GM19239 (cell line): ENCODE measurements at places on chromosomes 5 and 9.

DNA sequence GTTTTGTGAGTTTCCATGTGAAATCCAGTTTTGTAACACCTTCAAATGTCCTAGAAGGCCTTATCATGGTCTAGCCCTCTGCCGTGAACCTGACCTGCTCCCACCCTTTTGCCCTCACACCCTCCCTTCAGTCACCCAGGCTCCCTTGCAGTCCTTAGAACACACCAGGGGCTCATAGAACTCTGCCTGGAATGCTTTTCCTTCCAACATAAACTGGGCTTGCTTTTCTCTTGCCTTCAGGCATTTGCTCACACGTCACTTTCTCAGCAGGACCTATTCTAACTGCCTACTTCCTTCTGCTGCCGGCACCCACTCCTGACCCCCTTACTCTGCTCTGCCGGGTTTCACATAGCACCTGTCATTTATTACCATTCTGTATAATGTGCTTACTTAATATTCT is 111.9 kb downstream of the PDE8B start:
- DNase-seq: no peak

DNA sequence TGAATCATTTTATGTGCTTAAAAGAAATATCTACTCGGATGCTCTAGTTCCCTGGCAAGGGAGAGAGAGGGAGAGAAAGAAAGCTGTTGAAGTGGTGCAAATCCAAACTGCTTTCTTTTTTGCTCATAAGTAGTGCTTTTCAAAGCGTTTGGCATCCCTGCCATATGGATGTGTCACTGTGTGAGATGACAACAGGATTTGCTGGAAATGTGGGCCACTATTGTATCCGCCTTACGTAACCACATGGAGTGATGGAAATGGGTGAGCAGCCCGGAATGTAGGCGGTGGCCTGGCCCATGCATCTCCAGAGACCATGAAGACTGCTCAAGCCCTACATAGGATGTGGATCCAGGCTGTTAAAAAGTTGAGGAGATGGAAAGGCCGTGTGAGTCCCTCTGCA is 30.8 kb downstream of the TJP2 start:
- DNase-seq: no peak

DNA sequence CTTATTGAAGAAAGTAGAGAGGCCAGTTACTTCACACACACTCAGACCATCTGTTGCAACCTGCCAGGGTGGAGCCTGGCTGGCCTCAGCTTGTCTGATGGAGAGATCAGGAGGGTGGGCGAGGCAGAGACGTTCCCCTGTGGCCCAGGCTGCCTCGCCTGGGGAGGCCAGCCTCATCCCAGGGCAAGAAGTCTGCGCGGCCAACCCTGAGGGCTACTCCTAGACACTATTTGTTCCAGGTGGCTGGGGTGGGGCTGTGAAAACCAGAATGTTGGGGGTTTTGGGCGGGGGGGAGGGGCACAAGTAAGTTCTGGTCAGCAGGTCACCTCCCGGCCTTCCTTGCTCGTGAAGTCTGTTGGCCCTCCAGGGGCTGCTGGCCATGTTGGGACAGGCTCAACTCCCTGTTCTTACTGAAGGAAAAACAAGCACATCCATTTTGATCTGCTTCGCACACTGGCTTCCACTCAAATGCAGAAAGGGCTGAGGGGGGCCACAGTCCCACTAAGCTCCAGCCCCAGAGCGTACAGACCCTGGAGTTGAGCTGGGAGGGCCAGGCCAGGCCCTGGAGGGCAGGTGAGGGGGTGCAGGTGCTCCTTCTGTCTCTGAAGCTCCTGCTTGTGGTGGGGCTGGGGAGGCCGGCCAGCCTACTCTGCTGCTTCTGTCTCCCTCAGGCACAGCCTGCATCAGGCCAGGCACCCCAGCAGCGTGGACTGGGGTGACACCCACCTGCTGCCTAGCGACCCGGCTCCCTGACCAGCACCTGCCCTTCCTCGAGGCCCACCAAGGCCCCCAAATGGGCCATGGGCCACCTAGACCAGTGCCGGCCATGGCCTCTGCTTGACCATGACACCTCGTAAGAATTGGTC is 46.6 kb downstream of the SECISBP2 start:
- no peak for DNase-seq

GRCh38 chr5:77628840-77629508 is 9.5 kb downstream of the OTP start:
- no peak for DNase-seq

GRCh38 chr5:74020503-74020902 is 394.5 kb downstream of the ARHGEF28 start:
- DNase-seq: no peak

DNA sequence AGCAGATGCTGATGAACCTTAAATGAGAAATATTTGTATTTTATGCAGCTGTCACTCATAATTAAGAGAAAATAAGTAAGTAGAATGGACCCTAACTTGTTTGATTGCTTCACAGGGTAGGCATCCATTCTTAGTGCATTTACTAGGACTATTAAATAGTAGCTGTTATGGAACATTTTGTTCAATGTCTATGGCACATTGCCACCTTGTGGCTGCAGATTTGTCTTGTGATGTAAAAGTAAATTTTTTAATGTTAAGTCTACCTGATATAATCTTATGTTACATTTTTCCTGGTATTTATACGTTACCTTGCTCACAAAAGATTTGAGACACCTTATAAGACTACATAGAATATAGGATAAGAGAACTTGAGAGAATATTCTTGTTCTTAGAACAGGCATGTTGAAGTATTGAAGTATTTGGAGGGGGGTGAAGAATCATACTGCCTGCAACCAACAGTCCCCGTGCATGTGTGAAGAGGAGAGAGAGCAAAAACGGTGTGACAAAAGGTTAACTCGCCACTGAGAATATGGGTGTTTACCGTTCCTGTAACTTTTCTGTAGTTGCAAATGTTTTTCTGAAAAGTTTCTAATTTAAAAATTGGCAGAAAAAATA is 161.1 kb downstream of the MAST4 start:
- no peak for DNase-seq

DNA sequence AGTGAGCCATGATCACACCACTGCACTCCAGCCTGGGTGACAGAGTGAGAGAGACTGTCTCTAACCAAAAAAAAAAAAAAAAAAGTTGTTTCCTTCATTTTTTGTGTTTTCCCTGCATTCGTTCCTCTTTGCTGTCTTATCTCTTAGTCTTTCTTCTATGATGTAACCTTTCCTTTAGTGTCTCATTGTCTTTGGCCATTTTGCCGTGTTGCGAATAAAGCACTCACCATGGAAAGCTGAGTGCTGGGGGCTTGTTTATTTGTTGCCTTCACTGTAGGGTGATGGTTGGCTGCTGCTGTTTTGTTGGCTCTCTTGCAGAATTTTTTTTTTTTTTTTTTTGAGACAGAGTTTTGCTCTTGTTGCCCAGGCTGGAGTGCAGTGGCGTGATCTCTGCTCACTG is 7.7 kb downstream of the EHMT1 start:
- no peak for DNase-seq

DNA sequence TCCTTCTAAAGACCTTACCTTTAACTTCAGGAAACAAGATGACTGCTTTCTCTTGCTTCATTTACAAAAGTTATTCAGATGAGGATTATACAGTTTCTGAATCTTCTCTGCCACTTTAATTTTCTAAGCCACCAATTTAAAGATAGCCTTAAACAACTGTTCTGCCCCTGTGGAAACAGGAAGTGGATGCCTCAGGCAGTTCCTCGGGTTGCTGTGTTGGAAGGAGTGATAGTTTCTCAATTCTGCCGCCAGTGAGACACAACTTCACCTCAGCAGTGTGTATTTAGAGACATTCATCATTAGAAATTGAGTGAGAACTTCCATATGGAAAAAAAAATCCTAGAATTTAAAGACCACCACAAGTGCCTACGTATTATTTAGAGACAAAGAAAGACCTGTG is 475.1 kb upstream of the WWC1 start:
- DNase-seq: no peak

DNA sequence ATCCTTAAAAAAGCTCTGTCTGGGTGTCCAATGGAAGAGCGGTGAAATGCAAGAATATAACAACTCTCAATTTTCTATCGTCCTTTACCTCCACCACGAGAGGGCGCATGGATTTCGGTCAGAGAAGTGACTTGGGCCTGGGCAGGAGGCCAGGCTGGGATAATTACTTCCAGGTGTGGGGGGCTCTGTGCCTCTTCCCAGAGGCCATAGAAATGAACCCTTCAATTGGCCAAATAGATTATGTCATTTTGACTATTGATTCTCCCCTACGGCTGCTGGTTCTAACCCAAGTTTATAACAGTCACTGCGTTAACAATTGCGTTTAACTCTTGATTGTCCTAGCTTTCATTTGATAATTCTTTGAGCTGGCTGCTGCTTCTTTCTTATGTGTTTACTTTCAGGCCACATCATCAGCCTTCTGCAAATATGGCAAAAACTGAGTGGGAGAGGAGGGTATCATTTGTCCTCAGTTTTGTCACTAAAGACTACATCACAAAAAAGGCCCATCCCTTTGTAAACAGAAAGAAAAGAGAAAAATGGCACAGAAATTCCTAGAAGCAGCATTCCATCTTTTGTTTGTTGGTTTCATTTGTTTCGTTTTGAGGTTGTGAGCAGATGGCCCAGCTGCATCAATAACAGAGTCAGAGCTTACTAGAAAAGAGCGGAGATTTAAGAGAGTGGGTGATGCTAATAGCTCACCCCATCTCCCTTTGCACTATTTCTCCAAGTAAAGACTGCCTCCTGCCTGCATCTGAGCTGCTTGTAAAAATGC is 45.4 kb upstream of the ZFR start:
- peak; percentile 48 for DNase-seq

DNA sequence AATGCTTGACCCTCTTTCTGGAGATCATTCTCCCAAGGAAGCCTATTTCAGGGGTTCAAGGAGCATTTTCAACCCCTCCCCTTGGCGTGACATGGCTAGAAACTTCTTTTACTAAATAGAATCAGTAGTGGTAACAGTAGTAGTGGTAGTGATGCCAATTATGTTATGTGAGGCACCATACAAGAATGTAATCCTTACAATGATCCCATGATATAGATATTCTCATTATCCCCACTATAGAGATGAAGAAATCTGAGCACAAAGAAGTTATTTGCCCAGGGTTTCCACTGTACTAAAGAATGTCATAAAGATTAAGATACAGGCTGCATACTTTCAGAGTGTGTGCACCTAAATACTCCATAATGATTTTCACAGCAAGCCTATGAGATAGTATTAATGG is 155.4 kb upstream of the CLINT1 start:
- no peak for DNase-seq

DNA sequence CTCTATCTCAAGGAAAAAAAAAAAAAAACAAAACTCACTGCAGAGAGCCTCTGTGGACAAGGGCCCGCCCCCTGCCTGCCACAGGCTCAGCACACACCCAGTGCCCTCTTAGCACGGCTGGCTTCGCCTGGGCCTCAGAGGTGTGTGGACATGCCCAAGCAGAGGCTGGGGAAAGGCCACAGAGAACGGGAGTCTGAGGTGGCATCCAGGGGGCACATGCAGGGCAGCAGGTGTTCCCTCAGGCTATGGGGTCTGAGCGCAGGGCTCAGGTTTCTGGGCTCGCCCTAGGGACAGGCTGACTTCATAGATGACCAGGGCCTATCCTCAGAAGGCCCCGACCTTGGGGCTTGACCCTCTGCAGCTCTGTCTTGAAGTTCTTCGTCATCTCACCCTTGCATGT is 138.7 kb downstream of the ZNF354C start:
- no peak for DNase-seq

GRCh38 chr5:94517490-94518488 is 100.6 kb downstream of the KIAA0825 start:
- no peak for DNase-seq
